ENCODE measurements at places on chromosomes 2 and 18. TPM values are rescaled to one million over a fixed set of nuclear protein-coding genes. Genes with fewer than 3 reads are reported as not detected.

The PDCD1 gene
- total RNA-seq, result 0.87 TPM

The IL36B gene
- total RNA-seq, result not detected

The USP14 gene
- total RNA-seq, result 39.9 TPM

The IL36RN gene
- total RNA-seq, result not detected

The SULT1C4 gene
- not detected for total RNA-seq

The HEATR5B gene
- 44.3 TPM for total RNA-seq

The TBC1D8 gene
- total RNA-seq, result 15.7 TPM

DNA sequence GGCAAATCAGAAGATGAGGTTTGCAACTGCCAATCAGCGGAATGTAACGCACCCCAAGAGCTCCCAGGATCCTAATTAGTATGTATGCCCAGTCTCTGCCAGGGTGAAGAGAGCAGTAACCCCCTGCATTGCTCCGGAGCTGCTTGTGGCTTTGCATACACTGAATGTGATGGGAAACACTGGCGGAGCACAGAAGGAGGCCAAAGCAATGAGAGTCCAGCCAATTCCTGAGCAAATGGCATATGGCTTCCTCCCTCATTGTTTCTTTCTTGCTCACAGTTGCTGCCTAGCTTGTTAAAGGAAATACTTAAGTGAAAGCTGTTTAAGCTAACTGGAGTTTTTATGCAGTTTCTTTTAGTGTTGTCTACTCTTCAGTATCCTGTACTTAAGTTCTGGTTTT lies 343.5 kb upstream of the NT5C1B start:
- DNase-seq, result no peak

DNA sequence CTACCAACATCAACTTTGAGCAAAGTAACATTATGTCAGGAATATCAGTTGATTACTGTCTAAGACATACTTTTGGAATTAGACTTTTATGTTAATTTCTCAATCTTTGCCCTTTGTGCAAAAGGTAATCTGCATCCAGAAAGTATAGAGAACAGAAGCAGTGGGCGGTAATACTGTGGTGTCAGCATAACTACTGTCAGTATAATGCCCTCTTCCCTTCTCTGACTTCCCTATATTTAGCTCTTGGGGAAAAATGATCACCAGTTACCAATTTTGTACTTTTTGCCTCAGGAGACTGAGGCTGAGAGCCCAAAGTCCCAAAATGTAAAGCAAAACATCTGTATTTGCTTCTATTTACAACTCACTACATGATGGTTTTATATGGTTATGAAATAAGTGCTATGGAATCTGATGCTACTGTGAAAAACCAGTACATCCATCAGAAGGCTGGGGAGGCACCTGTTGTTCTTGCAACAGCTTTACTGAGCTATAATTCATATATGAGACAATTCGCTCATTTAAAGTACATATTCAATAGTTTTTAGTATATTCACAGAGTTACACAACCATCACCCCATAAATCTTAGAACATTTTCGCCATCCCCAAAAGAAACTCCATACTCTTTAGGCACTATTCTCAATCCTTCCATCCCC lies 51.3 kb upstream of the CD302 start:
- DNase-seq, result no peak

GRCh38 chr2:232588680-232589585 lies 38.4 kb downstream of the EIF4E2 start:
- DNase-seq, result no peak

DNA sequence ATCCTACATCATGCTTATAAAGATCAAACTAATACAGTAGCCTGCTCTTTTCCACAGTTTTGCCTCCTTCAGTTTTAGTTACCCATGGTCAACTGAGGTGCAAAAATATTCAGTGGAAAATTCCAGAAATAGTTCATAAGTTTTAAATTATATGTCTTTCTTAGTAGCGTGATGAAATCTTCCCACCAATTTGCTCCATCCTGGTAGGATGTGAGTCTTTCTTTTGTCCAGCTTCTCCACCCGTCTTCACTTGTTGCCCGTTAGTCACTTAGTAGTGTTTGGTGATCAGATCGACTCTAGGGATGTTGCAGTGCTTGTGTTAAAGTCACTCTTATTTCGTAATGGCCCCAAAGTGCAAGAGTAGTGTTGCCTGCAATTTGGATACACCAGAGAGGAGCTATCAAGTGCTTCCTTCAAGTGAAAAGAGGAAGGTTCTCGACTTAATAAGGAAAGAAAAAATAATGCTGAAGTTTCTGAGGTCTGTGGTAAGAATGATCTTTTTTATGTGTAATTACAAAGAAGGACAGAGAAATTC lies 57.0 kb downstream of the CEP192 start:
- DNase-seq, result no peak

- DNase-seq, result no peak
Measured at GRCh38 chr18:10928011-10928771, 221.2 kb downstream of the PIEZO2 start.

DNA sequence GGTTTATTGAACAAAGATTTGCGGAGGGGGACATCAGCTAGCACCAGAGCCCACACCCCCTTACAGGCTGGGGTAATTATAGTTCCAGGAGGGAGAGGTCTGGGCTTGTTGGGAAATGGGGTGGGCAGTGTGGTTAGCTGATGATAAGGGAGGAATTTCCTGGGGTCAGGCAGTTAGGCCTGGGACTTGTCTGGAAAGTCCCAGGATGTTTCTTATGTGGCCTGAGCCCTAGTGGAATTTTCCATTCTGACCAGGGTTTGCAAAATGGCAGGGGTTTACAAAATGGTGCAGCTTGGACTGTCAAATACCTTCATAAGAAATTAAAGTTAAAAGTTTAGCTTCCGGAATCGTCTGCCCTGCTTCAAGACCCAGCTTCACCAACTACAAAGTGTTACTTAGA lies 199.1 kb downstream of the FBXO15 start:
- DNase-seq, result no peak

GRCh38 chr18:6327485-6327884 lies 87.2 kb downstream of the L3MBTL4 start:
- no peak for DNase-seq

Measured in B cell (primary cell).